ENCODE measurements at places on chromosomes 12 and 14. TPM values are rescaled to one million over a fixed set of nuclear protein-coding genes. Genes with fewer than 3 reads are reported as not detected.

FGF6 gene
- not detected for total RNA-seq

PAX9 gene
- total RNA-seq = 1.9 TPM

PNMA1 gene
- total RNA-seq = 74.3 TPM

POTEG gene
- total RNA-seq = not detected

GPX2 gene
- not detected for total RNA-seq

RPAP3 gene
- 39.2 TPM for total RNA-seq

TNFAIP2 gene
- total RNA-seq = 29.5 TPM

CEBPE gene
- total RNA-seq = not detected

TAS2R10 gene
- total RNA-seq = 0.29 TPM

CCDC177 gene
- not detected for total RNA-seq

RAPGEF3 gene
- 8.4 TPM for total RNA-seq

DNA sequence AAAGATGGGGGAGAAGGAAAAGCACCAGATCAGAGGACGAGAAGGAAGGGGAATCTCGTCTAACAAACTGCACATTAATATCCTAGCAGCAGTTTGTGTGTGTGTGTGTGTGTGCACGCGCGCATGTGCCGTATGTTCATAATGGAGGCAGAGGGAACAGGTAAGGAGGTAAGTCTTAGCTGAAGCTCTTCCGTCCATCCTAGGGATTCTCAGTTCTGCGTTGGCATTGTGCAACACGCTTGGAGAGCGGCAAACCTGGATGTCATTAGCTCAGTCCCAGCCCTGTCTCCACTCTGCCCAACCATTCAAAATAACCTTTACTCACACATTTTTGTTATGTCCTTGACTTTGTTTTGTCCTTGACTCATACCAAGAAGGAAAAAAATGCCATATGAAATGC lies 1.6 kb upstream of the C1R start:
- peaks cover 5% of the 10 kb centered on the region for H3K4me1 ChIP-seq
- no peak for DNase-seq
- no peak overlapping the region for H3K27ac ChIP-seq
- H3K4me3 ChIP-seq = no peak overlapping the region

- no peaks in the 10 kb centered on the region for H3K4me1 ChIP-seq
- DNase-seq = no peak
- no peaks in the 10 kb centered on the region for H3K27me3 ChIP-seq
- H3K36me3 ChIP-seq = no peaks in the 10 kb centered on the region
- H3K4me3 ChIP-seq = no peak within 1 kb of the TSS
These were observed at the start of gene AKAP6 for GRCh38 chr14:32329146-32329545. Gene AKAP6, plus strand, starts transcription at chr14:32329298. Its CDS starts 104,196 bp downstream, at chr14:32433494.

DNA sequence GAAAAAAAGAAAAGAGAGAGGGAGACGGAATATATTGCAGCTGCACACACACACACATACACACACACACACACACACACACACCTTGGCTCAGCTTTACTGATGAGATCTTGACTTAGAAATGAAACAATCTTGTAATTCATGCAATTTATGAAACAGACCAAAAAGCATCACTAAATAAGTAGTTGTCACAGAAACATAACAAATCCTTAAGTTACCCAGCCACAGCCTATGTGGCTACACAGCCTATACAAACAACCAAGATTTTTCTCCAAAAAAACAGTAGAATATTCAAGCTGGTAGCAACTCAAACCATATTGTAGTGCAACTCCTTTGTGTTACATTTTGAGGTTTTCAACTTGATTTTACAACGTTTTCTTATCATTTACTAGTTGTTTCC lies 37.9 kb upstream of the GNG2 start:
- no peaks in the 10 kb centered on the region for H3K4me1 ChIP-seq
- no peaks in the 10 kb centered on the region for H3K36me3 ChIP-seq
- no peaks in the 10 kb centered on the region for H3K27me3 ChIP-seq
- DNase-seq = no peak
- no peak overlapping the region for H3K27ac ChIP-seq

GRCh38 chr14:93956514-93957332 lies 19.6 kb downstream of the ASB2 start:
- H3K36me3 ChIP-seq = no peaks in the 10 kb centered on the region
- H3K27me3 ChIP-seq = no peaks in the 10 kb centered on the region
- H3K4me1 ChIP-seq = peaks cover 25% of the 10 kb centered on the region

GRCh38 chr14:69505338-69506240 lies 21.1 kb downstream of the PLEKHD1 start:
- no peak for DNase-seq
- no peaks in the 10 kb centered on the region for H3K4me1 ChIP-seq
- no peaks in the 10 kb centered on the region for H3K36me3 ChIP-seq
- no peak overlapping the region for H3K4me3 ChIP-seq

GRCh38 chr14:71373773-71374172 lies 466.5 kb downstream of the PCNX1 start:
- no peak overlapping the region for H3K4me3 ChIP-seq
- H3K36me3 ChIP-seq = no peaks in the 10 kb centered on the region
- peaks cover 14% of the 10 kb centered on the region for H3K4me1 ChIP-seq
- no peaks in the 10 kb centered on the region for H3K27me3 ChIP-seq
- DNase-seq = no peak

GRCh38 chr12:8057839-8058238 lies 8.3 kb downstream of the C3AR1 start:
- H3K36me3 ChIP-seq = peaks cover 14% of the 10 kb centered on the region
- no peak overlapping the region for H3K27ac ChIP-seq
- peak; percentile 13 for DNase-seq
- no peaks in the 10 kb centered on the region for H3K27me3 ChIP-seq
- H3K4me1 ChIP-seq = no peaks in the 10 kb centered on the region

GRCh38 chr12:132759359-132759758 lies 2.3 kb downstream of the ANKLE2 start:
- peak overlapping the region; percentile 49 for H3K4me3 ChIP-seq
- DNase-seq = no peak
- H3K4me1 ChIP-seq = peaks cover 11% of the 10 kb centered on the region
- peaks cover 16% of the 10 kb centered on the region for H3K36me3 ChIP-seq
- no peaks in the 10 kb centered on the region for H3K27me3 ChIP-seq

DNA sequence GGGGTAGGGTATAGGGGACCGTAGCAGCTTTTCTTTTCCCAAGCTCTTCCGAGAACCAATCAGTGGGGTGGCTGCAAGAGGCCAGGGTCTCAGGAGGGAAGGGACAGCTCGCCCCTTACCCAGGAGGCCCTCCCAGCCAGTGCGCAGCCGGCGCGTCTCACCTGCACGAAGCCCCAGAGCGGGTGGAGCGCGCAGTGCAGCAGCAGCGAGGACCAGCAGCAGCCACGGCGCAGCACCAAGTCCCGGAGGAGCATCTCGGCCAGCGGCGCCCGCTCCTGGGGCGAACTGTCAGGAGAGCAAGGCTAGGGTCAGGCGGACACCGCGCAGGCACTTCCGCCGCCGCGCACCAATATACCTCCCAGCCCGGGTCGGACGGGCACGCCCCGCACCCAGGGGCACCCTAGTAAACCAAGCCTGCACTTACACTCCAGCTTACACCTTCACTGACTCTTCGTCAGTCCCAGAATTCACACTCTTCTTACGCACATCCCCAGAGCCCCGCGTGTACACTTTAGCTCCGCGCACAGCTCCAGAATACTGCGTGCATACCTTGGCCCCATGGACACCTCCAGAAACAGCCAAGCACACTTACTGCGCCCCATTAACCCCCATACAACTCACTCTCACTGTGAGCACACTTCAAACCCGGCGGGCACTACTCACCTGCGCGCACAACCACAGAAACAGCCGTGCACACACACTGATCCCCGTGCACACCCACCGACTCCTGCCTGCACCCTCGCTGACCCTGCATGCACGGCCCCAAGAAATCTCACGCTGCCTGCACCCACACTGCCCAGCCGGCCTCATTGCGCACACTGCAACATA lies 606 bp downstream of the PRIMA1 start:
- no peak overlapping the region for H3K4me3 ChIP-seq
- H3K27ac ChIP-seq = no peak overlapping the region
- no peaks in the 10 kb centered on the region for H3K4me1 ChIP-seq
- no peaks in the 10 kb centered on the region for H3K36me3 ChIP-seq

- no peaks in the 10 kb centered on the region for H3K27me3 ChIP-seq
- no peak for DNase-seq
- H3K27ac ChIP-seq = no peak overlapping the region
- peaks cover 14% of the 10 kb centered on the region for H3K4me1 ChIP-seq
These were observed 4.2 kb downstream of the CALM1 start for GRCh38 chr14:90400904-90401561.

DNA sequence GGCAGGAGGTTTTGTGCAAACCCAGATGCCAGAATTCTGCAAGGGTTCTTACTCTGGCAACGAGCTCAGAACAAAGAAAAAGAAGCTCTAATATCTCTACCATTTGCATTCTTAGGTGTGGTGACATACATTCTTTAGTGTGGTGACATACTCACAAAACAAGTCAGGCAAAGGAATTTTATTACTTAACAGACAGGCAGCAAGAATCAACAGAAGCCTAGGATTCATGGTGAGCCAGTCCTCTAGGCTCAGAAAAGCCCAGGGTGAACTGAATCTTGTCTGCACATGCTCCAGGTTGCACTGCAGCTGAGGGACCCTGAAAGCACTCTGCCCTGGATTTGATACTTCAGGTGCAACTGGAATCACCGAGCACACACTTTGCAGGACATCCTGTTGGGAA lies 122.4 kb upstream of the PTPRQ start:
- H3K4me1 ChIP-seq = no peaks in the 10 kb centered on the region
- H3K36me3 ChIP-seq = no peaks in the 10 kb centered on the region
- H3K27me3 ChIP-seq = no peaks in the 10 kb centered on the region

DNA sequence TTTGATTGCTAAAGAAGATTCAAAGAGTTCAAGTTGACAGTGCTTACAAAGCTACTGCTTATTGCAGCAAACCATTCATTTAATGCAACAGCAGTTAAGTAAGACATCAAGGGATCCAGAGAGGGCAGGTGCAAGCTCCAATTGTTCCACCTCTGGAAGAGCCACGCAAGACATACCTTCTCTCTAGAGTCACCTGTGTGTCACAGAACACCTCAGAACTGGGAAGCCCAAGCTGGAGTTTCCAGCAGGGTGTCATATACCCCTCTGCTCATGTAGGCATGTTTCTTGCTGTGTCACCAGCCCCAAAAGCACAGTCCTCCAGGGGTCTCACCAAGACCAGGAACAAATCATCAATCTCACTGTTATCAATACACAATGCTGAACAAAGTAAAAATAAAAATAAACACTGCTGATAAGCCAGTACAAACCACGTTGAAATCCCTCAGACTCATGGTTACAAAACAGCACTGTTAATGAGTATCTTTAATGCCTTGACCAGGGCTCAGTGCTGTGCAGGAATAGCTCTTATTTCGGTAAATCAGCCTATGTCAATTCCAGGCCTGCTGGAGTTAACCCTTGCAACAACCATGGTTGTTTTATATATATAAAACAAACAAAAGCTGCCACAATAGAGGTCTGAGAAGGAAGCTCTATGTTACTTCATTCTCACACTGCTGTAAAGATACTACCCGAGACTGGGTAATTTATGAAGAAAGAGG lies 37.4 kb upstream of the BATF start:
- H3K4me3 ChIP-seq = no peak overlapping the region
- H3K4me1 ChIP-seq = no peaks in the 10 kb centered on the region
- no peak overlapping the region for H3K27ac ChIP-seq

DNA sequence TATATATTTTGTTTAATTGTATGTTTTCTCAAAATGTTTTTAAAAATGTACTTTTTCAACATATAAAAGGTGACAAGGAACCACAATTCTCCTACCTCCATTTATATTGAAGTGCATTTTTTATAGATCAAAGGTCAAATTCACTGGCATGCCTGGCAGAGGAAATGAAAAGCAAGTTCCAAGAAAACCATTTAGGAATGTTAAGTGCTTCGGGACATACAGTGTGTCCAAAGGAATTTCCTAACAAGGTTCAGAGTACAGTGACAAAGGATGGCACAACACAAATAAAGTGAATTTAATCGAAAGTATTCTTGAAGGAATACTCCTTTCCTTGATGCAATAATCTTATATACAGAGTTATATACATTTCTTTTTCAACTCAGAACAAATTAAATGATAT lies 242.3 kb downstream of the CCER1 start:
- H3K36me3 ChIP-seq = no peaks in the 10 kb centered on the region
- H3K4me3 ChIP-seq = no peak overlapping the region
- H3K27ac ChIP-seq = no peak overlapping the region
- no peak for DNase-seq

- no peak overlapping the region for H3K4me3 ChIP-seq
- H3K27me3 ChIP-seq = no peaks in the 10 kb centered on the region
- H3K36me3 ChIP-seq = no peaks in the 10 kb centered on the region
These were observed 8.6 kb upstream of the G2E3 start for GRCh38 chr14:30550335-30550734.

DNA sequence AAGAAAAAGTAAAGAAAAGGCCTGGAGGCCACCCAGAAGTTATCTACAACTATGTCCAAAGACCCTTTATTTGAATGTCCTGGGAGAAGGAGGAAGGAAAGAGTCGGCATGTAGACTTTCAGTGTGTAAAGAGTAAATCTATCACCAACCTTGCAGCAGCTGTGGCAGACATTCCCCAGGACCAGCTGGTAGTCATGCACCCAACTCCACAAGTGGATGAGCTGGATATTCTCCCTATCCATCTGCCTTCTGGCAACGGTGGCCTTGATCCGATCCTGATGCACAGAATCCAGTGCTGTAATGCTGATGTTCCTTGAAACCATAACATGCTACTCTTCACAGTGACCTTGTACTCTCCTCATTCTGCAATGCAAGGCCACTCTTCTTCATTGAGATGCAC lies 27.3 kb downstream of the KRT76 start:
- H3K4me1 ChIP-seq = no peaks in the 10 kb centered on the region
- H3K4me3 ChIP-seq = no peak overlapping the region
- H3K36me3 ChIP-seq = no peaks in the 10 kb centered on the region
- H3K27me3 ChIP-seq = peaks cover 28% of the 10 kb centered on the region

GRCh38 chr12:127685491-127685890 lies 581.5 kb upstream of the TMEM132C start:
- no peak overlapping the region for H3K27ac ChIP-seq
- DNase-seq = no peak
- no peaks in the 10 kb centered on the region for H3K4me1 ChIP-seq
- H3K27me3 ChIP-seq = no peaks in the 10 kb centered on the region

GRCh38 chr12:46184798-46185595 lies 83.8 kb downstream of the SLC38A1 start:
- peaks cover 3% of the 10 kb centered on the region for H3K36me3 ChIP-seq
- peaks cover 6% of the 10 kb centered on the region for H3K4me1 ChIP-seq
- H3K27me3 ChIP-seq = no peaks in the 10 kb centered on the region
- DNase-seq = no peak

DNA sequence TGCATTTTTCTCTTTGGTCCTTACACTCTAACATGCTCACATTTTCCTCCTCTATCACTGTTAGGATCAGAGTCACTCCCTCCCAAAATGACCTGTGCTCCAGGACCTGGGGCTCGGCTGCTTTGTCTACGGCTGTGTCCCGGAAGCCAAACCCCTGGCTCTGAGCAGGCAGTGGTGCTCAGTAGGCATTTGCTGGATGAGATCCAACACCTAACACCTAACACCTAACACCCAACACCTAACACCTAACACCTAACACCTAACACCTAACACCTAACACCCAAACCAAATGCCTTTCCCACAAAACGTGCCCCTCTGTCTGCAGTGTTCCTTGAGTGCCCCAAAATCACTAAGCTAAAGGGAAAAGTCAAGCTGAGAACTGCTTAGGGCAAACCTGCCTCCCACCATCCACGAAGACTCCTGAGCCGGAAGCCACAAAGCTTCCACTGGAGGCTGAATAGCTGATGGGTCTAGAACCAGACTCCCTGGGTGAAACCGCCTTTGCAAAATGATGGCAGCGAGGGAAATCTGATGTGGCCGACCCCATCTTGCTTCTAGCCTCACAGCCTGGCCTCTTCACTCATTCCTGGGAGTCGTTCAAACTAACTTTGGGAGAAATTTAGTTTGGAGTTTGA lies 29.2 kb downstream of the HSP90AA1 start:
- H3K27ac ChIP-seq = no peak overlapping the region
- peaks cover 14% of the 10 kb centered on the region for H3K4me1 ChIP-seq
- no peaks in the 10 kb centered on the region for H3K27me3 ChIP-seq
- DNase-seq = no peak
- H3K36me3 ChIP-seq = peaks cover 14% of the 10 kb centered on the region
- no peak overlapping the region for H3K4me3 ChIP-seq
